ENCODE measurements at places on chromosomes 12 and 14.

DNA sequence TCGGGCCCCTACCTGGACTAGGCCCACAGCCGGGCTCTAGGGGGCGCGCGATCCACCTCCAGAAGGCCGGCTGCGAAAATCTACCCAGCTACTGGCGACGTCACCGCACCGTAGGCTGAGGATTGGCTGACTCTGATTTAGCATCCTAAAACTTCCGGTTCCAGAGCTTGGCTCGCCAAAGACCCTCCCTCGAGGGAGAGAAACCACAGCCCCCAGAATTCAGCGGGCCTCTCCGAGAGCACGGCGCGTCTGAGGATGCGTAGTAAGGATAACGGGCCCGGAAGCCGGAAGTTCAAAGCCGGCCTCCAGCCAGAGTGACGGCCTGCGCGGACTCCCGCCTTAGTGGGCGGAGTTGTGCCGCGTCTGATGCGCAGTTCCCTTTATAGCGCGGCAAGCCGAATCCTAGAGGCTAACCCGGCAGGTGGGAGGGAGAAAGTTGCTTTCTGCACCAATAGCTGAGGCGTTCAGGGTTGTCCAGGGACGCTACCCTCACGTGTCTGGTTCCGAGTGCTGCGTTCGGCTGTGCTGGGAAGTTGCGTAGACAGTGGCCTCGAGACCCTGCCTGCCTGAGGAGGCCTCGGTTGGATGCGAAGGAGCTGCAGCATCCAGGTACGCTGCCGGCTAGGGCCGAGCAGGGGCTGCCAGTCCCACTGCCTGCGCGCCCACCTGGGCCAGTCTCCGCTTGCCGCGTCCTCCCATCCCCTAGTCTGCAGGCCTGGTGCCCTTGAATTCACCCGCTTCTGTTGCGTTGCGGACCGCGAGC, at the start of gene COX14:
COX14 (plus strand) TSS at position 544 of the 763 bp plus-strand sequence. CDS start 7,808 bp downstream, outside the sequence.
- peak; percentile 99 for DNase-seq

- no peak for DNase-seq
Observed at GRCh38 chr14:97290977-97291376, 493.8 kb downstream of the VRK1 start.

DNA sequence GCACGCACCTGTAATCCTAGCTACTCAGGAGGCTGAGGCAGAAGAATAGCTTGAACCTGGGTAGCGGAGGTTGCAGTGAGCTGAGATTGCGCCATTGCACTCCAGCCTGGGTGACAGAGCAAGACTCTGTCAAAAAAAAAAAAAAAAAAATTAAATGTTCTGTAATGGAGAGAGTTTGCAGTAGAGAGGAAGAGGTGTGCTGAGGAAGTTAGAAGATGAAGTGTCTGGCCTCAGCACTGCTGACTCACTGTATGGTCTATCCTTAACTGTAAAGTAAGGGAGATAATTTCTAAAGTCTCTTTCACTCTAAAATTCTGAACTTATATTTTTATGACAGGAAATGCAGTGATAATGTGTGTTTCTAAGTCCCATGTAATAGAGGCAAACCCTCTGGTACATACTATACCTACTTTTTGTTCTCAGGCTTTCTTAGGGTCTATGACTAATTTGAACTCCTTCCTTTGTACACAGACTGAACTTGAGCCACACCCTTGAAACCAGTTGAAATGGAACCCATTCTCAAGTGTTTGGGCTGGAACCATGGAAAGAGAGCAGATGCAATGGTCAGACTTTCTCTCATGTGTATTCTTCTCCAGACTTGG, 278.1 kb upstream of the FAR2 start:
- no peak for DNase-seq

GRCh38 chr12:7034464-7034863, 16.2 kb upstream of the LPCAT3 start:
- DNase-seq = no peak

GRCh38 chr14:88426271-88426670, 40.8 kb downstream of the SPATA7 start:
- no peak for DNase-seq

DNA sequence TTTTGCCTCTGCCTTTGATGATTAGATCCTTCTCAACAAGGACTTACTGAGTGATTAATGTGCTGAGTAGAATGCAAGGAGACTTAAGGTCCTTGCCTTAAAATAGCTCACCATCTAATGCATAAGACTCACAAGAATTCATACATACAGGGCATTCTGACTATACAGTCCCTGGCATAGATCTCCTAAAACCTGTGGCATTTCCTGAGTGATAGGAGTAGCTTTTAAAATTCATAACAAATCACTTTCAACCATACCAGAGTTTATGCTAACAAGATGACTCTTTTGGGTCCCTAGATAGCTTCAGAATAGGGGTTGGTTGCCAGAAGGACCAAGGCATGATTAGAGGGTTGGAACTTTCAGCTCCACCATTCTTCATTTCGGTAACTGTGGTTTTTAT, 48.8 kb downstream of the STXBP6 start:
- no peak for DNase-seq

DNA sequence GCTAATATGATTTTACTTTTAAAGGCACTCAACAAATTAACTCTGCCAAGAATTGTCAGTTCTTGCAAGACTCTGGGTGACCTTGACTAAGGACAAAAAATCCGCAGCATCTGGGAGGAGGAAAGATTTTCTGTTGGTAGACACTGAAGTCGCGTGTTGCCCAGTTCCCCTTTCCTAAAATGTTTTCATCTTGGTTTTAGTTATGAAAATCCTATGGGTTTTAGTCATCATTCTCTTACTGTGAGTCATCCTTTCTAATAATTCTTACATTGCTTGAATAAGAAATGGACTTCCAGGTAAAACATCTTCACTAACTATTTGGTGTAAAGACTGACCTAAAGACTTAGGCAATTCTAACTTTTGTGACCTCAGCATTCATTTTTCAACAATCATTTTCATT, 9.1 kb downstream of the GSG1 start:
- DNase-seq = no peak

DNA sequence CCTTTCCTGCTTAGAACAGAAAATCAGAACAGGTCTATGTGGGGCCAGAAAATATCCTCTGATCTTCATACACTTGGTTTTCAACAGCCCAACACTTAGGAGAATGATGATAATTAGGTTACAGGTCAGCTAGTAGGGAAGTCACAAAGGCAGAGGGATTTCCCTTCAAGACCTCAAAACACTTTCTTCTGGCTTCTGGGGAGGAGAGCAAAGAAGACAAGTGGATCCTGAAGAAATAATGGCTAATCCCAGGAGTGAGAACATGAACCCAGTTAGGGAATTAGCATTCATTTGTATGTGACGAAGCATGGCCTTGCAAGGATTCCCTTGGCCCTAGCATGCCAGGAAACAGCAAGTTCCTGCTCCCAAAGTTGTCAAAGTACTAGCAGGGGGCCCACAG, 223.3 kb downstream of the BCAT1 start:
- no peak for DNase-seq

DNA sequence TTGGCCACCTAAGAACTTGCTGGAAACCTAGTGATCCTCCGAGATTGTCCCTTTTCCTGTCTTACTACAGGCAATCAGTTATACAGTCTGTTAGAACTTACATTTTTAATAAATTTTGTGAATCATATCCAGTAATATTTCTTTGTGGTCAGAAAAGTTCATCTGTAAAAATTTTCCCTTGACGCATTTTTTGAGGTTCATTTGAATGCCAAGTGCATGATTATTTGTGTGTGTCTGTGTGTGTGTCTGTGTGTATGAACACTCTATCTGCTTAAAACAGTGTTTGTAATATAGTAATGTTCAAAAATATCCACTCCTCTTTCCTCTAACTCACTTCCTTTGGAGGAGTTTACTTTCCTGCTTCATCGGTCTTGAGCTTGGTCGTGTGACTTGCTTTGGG, 468.7 kb upstream of the FLRT2 start:
- no peak for DNase-seq

DNA sequence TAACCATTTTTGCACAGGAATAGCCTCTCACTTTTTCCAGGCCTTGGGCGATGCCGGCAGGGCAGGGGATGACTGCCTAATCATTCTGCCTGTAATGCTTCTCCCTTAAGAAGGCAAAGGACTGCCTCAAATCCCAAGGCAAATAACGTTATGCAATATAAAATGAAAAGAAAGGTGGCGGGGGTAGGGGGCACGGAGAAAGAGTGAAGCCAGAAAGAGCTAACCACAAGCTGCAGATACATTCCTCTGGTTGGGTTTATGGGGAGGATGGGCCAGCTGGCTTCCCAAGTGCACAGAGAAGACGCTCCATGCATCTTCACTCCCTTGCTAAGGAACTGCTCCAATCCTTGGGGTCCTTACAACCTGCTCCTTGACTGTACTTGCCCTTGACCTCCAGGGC, 229.5 kb downstream of the FOXN3 start:
- DNase-seq = no peak

GRCh38 chr14:60695327-60695726, 28.8 kb downstream of the SIX4 start:
- no peak for DNase-seq

DNA sequence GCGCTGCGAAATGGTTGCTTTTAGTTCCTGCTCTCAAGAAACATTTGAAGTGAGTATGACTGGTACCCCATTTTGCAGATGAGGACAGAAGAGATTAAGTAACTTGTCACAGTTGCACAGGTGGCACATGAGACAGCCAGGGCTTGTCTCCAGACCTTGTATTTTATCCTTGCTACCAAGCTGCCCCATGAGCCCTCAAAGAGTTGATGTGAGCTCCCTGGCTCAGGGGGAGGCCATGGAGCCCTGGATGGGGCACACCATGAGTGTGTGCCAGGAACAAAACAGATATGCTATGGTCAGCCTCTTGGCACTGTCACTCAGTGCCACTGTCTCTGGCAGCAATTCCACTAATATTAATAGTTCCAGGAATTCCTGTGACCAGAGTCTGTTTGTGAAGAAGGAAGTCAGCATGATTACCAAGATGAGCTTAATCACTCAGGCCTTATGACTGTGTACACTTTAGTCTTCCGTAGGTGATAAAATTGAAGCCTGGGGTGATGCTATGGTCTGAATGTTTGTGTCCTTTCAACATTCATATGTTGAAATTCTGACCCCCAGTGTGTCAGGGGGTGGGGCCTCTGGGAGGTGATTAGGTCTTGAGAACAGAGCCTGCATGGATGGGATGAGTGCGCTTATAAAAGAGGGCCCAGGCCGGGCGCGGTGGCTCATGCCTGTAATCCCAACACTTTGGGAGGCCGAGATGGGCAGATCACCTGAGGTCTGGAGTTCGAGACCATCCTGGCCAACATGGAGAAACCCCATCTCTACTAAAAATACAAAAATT, 806.8 kb downstream of the AACS start:
- DNase-seq = no peak

DNA sequence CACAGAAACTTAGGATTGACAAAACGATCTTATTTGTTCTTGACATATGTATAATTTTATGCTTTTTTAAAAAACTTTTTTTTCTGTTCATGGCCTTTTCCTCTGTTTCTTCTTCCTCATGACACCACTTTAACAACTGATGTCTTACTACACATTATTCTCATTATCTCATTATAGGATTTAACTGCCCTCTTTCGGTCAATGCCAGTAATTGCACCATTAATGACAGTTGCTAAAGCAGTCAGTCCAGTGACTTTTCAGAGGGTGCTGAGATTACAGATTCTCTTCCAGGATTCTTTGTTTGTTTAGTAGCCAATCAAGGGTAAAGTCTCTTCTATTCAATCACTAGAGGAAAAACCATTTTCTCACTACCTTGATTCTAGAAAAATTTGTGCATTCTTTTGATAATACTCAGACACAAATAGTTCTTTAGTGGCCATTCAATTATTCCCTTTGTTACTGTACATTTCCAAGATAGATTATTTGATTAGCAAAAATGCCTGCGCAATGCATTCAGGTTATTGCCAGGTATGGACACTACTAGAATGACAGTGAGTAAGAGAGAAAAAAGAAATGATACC, 50.1 kb downstream of the KLRG1 start:
- no peak for DNase-seq

GRCh38 chr14:28936601-28937000, 170.0 kb downstream of the FOXG1 start:
- no peak for DNase-seq

DNA sequence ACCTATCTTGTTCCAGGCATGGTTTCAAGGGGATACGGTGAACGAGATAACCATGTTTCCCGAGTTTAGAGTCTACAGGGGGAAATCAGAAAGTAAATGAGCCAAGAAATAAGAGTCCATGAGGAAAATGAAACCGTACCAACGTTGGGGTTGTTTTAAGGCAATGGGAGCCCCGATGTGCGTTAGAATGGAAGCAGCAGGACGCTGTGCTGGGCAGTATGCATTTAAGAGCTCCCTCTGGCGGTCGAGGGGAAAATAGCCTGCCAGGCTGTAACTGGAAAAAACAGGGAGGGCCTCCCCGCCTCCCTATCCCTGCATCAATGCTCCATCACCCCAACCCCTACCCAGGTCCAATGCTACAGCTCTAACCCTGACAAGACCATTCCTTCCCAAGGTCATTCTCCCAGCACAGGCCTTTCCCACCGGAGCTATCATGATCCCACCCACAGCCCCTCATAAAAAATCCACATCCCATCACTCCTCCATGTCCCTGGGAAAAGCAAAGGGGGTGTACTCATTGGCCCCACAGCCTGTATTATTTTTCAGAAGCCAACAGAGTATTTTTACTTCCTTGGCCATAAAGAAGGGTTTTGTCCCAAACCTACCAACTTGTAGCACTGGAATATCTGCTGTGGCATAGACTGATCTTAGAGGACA, 226.3 kb upstream of the NOS1 start:
- no peak for DNase-seq

DNA sequence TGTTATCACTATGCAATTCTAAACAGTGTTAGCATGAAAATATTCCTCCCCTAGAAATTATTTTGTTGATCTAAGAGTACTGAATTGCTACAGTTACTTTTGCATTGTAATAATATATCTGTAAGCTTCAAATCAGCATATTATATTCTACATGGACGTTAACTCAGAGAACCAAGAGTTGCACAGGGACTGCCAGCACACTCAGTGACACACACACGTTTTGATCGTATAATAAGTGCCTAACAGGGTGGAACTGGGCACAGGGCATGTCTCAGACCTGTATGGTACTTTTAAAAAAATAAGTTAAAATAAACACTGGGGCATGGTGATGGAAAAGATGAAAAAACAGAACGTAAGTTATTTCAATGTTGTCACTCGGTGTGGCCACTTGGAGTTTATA, 451.6 kb downstream of the RGS6 start:
- DNase-seq = no peak

- no peak for DNase-seq
Observed at GRCh38 chr14:88729159-88729558, 63.6 kb downstream of the EML5 start.

DNA sequence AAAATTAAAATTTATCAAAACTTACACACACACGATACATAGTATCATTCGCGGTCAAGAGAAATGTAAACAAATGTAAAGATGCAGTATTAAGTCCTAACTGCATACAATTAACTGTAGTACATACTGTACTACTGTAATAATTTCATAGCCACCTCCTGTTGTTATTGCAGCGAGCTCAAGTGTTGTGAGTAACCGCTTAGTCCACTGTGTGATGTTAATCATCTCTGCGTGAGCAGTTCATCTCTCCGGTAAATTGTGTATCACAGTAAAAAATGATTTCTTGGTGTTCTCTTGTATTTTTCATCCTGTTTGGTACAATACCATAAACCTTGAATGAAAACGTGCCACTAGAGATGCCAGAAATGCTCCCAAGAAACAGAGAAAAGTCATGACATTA, 6.5 kb downstream of the EPS8 start:
- DNase-seq = no peak

GRCh38 chr12:40770781-40771180, 78.5 kb downstream of the CNTN1 start:
- no peak for DNase-seq

- no peak for DNase-seq
Observed at GRCh38 chr14:50320283-50320682, 8.2 kb downstream of the DMAC2L start.
